Stimulated activated CD8-positive, alpha-beta memory T cell treated with anti-CD3 and anti-CD28 coated beads, Interleukin-7, amount 100 ng/mL, for 1 hour (primary cell): ENCODE measurements at places on chromosomes 1 and 21.

DNA sequence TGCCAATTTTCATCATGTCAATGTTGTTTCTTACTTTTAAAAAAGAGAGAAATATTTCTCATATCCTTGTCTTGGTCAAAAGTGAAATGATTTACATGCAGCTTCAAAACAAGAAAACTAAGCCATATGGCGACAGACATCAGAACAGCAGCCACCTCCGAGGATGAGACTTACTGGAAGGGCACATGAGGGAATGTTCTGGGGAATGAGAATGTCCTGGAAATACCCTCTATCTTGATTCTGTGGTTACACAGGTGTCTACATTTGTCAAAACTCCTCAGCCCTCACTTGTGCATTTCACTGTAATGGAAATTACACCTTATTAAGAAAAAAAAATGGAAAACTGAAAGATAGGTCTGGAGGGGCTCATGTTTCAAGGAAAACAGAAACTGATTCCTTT is 14.2 kb upstream of the ECE1 start:
- DNase-seq: no peak

DNA sequence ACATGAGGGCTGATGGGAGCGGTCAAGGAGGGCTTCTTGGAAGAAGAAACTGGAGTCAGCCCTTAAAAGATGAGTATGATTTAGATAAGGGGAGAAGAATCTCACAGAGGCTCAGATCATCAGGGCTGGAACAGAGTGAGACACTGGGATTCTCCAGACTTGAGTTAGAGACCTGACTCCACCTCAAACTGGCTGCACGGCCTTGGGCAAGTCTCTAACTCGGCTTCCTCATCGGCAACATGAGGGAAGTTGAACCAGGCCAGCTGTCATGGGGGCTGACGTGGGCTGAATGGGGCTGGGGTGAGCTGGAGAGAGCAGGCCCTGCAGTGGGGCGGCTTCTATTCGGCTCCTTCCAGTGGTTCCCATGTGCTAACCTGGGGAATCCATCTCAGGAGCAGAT is 2.5 kb downstream of the C1QC start:
- no peak for DNase-seq

DNA sequence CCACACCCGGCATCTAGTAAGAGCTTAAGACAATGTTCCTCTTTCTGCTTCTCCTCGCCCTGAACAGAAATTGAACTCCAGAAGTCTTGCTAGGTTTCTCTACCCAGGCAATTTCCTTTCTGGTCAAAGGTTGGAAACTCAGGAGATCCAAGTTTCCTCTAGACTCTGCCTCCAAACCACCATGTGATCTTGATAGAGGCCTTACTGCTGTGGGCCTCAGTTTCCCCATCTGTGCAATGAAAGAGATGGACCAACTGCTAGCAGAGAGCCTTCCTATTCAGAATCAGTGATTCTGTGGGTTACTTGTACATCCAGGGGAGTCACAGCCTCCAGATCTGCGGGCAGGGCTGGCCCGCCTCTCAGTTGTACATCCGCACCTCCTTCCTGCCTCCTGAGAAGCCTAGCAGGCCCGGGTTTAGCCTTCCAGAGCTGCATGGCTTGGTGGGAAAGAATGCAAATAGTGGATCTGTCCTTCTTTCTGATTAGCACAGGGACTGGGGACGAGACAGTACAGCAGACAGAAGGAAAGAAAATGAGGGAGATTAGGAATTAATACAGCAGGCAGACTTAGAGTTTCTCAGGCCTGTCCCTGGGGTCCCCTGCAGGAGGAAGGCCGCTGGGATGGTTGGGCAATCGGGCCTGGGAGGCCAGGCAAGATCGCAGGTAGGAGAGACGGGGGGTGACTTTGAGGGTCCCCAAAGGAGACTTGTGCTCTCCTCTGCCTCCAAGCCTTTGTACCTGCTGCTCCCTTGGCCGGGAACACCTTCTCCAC is 83.9 kb downstream of the PAX7 start:
- no peak for DNase-seq

GRCh38 chr1:150514913-150515327 is 632 bp upstream of the FALEC start:
- DNase-seq: no peak

DNA sequence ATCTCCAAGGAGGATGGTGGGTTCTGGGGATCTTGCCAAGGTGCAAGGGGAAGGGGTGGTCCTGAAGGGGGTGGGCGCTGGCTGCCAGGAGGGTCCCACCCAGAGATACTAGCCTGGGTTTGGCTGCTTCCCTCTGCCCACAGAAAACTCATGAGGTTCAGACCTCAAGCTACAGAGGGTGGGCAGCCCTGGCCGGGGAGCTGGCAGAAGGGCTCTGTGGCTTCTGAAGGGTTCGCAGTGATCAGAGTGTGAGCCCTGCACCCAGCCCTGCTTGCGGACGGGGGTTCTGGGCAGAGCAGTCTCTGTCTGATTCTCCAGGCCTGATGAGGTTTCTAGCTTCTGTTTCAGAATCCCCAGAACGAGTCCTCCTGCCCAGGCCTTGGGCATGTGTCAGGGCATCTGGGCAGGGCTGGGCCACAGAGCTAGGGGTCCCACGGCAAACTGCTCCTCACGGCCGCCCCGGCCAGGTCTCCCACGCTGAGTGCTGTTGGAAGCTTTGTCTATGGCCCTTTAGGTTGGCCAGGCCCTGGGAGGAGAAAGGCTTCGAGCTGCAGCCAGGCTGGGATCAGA is 635 bp upstream of the MMEL1 start:
- no peak for DNase-seq

- DNase-seq: no peak
Observed at GRCh38 chr1:46131712-46132528, 509 bp downstream of the PIK3R3 start.

DNA sequence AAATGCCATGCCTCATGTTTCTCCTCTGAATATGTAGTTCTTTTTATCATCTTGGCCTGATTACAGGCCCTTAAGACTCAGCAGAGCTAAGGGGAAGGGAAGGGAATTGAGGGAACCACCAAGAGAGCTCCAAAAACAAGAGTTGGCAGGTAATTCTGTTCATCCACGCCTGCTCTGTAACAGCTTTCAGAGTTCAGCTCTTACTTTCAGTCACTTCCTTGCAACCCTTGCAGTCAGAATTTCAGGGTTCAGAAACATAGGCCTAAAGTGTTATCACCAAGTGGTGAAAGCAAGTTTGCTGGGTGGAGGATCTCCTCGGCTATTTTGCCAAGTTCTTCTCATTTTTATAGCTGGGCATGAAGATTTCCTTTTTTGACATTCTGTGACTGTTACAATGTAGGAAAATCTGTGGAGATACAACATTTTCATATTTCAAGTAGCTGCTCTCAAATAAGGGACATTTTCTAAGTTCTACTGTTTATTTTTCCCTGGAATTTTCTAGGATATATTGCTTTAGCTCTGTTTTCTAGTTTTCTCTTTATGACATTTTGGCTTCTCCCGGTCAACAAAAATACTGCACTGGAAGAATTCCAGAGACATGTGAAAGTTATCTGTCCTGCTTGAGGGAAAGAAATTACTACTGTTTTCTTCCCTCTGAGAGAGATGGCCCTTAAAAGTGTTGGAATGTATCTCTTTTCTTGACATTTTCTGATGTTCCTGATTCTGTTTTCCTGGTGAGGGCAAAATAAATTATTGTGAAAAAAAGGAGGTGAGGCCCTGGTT is 251.8 kb upstream of the ST6GALNAC5 start:
- DNase-seq: no peak

DNA sequence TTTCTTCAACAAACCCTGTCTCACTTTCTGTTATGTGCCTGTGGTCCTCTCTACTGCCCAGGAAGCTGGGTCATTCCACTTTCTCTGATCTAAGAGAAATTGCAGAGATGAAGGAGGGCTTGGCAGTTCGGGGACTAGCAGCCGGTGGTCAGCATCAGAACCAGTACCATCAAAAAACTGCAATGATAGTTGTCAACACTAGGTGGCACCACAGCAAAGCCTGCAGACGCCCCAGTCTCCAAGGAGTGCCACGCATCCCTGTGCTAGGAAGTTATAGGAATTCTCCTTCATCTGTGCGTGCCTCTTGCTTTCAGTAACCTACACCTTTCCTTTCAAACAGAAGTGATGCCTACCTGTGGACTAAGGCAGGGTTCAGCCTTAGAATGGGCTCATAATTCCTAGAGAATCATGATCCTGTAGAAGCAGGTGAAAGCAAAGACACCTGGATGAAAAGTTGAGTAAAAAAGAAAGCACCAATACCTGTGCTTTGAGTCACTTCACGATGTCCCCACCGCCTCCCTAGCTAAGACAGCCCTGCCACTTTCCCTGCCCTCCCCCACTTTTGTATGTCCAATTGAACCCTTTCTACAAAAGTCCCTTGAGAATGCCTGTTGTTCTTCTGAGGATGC is 129.2 kb downstream of the ADAMTS1 start:
- DNase-seq: no peak

GRCh38 chr1:210681158-210681557 is 352.5 kb downstream of the HHAT start:
- no peak for DNase-seq

DNA sequence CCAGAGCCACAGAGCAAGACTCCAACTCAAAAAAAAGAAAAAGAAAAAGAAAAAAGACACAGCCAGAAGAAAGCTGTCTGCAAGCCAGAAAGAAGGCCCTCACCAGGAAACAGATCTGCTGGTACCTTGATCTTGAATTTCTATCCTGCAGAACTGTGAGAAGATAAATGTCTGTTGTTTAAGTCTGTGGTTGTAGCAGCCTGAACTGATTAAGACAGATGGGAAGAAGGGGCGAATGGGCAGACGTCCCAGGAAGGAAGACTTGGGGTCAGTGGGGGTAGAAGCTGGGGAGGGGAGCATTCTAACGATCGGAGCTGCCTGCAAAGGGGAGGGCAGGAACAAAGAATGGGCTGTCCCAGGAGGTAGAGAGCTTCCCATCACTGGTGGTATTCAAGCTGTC is 6.3 kb downstream of the SLC2A7 start:
- no peak for DNase-seq

GRCh38 chr1:36784147-36784859 is 250.0 kb downstream of the GRIK3 start:
- DNase-seq: no peak

GRCh38 chr1:165942927-165943597 is 115.6 kb downstream of the UCK2 start:
- DNase-seq: no peak

- no peak for DNase-seq
Observed at GRCh38 chr21:43376478-43376882, 50.5 kb downstream of the SIK1 start.

GRCh38 chr1:95073446-95073845 is 695 bp upstream of the ALG14 start:
- no peak for DNase-seq

GRCh38 chr1:95168761-95169351 is 51.7 kb downstream of the TLCD4 start:
- DNase-seq: no peak

GRCh38 chr1:229159668-229160544 is 111.0 kb upstream of the RAB4A start:
- no peak for DNase-seq

DNA sequence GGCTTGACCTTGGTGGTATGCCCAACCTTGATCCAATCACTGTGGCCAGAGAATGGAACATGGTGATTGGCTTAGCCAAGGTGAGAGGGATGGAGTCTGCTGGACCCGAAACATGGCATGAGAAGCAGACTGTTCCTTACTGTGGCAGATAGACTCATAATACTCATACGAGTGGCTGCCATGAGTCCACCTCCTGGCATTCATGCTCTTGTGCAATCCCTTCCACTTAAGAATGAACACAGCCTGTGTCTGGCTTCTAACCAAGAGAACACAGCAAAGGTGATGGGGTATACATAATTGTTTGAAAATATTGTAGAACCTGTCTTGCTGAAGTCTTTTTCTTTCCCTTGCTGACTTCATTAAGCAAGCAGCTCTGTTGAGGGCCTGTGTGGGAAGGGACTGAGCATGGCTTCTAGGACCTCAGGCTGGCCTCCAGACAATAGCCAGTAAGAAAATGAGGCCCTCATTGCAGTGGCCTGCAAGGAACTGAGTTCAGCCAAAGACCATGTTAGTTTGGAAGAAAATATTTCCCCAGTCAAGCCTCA is 85.9 kb downstream of the ZNF281 start:
- no peak for DNase-seq

DNA sequence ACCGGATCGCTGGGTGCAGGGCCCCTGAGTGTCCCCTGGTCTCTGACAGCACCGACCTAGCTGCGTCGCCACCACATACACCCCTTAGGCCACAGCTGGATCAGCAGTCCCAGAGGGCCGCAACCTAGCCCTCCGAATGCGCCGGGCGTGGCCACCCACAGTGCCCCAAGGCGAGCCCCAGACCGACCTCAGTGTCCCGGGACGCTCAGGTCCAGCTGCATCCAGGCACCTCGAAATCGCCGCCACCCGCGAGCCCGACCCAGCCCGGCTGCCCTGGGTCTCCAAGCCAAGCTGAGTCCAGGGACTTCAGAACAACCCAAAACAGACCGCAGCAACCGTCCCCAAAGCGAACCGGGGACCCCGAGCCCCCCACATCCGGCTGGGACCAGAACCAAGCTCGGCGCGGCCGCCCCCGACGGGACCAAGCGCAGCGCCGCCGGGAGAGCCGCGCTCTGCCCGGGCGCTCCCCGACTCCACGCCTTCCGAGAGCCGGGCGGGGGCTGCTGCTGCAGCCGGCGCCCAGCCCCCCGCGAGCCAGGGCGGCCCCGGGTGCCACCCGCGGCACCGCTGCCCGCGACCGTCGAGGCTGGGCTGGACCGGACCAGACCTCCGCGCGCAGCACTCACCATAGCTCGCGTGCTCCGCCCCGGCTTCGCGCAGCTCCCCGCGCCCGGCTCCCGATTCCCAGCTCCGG is 54.6 kb upstream of the ECE1 start:
- DNase-seq: no peak

- DNase-seq: peak; percentile 57
Observed at GRCh38 chr1:182616130-182617013, 12.2 kb upstream of the RGS16 start.

DNA sequence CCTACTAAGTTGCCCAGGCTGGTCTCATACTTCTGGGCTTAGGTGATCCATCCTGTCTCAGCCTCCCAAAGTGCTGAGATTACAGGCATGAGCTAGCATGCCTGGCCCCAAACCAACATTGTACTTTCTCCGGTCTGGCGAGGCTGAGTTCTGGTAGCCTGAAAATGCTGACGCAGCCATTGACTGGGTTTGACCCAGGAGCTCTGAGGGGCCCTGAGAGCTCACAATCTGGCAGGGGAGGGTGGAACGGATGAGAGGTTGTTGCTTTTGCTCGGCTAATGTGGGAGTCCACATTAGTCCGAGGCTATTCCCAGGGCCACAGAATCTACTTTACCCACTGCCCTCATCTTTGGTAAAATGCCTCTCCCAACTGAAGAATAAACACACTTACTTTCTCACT is 35.1 kb upstream of the PARP1 start:
- DNase-seq: no peak

DNA sequence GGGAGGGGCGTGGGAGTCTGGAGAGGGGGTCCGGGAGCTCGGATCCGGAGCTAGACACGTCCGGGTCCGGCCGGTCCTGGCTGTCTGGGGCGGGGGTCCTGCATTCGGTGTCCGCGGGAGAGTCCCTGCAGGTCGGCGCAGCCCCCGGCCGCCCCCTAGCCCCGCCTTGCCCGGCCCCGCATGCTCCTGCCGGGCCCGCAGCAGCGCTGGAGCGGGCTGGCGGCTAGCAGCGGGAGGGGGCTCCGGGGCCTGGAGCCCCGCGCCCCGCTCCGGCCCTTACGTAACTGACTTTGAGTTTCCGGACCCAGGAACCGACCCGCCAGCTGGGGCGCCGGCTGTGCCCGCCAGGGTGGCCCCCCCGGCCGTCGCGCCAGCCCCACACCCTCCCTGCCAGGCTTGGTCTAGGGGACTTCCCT is 26.9 kb upstream of the EPB41 start:
- DNase-seq: no peak
